ENCODE measurements at places on chromosomes 2 and 18.

- DNase-seq, result no peak
Observed at GRCh38 chr2:123530004-123530403, 495.1 kb upstream of the CNTNAP5 start.

DNA sequence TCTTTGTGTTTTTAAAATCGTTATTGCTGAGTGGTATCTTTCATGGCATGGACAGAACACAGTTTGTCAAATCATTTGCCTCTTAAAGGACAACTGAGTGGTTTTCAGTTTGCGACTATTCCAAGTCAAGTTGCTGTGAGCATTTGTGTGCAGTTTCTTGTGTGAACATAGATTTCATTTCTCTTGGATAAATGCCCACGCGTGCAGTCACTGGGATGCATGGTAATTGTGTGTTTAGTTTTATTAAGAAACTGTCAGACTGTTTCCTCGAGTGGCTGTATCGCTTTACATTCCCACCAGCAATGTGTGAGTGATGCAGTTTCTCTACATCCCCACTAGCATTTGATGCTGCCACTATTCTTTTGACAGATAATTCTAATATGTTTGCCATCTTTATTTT, 154.0 kb upstream of the ARL4C start:
- no peak for DNase-seq

DNA sequence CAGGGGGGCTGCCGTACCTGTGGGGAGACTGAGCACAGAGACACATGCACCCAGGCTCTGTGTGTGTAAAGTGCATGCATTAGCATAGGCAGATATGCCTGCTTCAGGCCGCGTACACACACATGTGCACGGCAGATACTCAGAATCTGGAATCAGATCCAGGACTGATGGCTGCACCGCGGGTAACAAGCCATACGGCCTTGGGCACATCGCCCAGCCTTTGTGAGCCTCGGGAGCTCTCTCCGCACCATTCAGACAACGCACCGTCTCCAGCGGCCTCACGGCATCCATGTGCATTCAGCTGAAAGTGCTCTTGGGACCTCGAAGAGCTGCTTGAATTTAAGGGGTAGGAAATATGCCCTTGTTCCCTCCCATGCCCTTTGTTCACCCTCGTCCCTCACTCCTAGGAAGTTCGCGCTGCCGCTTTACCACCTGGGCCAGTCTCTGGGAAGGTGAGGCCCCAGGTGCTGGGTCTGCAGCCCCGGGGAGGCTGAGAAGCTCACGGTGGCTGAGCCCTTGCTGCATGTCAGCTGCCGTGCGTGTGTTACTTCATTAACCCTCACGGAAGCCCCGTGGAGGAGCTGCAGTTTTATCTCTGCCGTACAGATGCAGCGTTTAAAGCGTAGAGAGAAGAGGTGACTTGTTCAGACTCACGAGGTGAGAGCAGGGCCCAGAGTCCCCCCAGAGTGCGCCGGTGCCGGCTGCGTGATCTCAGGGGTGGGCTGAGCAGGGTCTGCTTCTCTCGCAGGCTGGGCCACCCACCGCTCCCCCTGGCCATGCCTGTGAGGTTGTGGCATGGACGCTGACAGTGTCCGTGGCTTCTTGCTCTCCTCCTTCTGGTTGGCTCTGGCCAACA, 377.7 kb upstream of the MYT1L start:
- DNase-seq, result no peak

DNA sequence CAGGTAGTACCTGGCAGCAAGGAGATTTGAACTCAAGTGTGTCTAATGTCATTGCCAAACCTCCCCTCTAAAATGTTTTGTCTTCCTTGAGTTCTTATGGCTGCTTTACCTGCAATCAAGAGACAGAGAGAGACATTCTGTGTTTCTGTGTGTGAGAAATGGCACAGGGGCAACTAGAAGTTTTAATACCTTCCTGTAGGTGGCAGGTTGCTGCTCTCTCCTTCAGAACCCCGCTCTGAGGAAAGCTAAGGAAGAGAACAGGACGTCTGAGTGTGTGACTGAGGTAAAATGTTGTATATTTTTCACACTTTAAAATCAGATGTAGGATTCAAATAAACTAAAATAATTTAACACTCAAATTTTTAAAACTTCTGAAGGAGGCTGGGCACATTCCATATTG, 19.2 kb downstream of the DTNA start:
- no peak for DNase-seq

DNA sequence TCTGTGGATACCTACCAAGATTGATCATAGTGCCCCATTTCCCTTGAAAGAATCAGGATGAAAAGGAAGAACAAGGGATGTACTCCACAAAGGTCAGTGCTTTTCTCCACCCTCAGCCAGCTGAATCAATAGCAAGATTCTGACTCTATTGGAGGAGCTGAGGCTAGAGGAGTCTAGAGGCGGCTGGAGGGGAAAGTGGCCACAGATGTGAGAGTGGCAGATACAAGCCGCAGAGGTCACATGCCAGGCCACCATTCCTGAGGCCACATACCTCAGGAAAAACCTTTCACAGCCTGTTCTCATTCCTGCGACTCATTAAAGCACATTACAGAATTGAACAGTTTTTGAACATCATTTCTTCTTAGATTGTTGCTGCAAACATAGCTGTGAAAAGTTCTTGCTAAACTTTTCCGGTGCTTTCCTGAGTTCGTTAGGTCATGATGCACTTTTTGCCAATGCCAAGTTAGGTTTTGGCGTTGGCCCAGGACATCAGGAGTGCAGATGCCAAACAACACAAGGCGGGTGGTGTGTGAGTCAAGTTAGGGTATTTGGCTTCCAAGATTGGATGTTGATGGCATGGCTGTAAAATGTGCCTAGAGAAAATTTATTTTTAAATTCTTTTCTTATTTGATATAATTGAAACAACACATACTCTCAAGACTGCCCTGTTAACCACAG, 160.7 kb upstream of the SP5 start:
- DNase-seq, result peak; percentile 84

DNA sequence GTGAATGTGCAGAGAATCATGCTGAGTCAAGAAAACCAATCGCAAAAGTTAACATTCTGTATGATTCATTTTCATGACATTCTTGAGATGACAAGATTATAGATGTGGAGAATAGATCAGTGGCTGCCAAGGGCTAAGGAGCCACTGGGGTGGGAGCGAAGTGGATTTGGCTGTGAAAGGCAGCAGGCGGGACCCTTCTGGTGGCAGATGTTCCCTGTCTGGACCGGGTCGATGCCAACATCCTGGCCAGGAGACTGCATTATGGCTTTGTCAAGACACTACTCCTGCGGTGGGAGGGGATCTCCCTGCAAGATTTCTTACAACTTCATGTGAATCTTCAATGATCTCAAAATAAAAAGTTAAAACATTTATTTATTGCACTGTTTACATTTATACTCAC, 427.9 kb downstream of the GALR1 start:
- DNase-seq, result no peak

DNA sequence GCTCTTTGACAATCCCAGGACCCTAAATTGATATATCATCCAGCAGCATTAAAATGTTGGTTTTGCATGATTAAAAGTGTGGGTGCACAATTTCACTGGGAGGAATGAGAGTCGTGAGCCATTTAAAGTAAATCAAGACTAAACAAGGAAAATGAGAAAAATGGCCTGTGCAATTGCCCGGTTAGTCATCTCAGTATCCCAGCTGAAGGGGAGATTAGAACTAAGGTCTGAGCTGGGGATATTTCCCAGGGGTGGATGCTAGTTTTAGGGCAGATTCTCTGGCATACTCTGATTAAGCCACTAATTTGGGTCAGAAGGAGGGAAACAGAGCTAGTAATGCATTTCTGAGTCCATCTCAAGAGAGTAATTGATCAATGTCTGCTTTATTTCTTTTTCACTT, 177.2 kb downstream of the EN1 start:
- DNase-seq, result no peak

DNA sequence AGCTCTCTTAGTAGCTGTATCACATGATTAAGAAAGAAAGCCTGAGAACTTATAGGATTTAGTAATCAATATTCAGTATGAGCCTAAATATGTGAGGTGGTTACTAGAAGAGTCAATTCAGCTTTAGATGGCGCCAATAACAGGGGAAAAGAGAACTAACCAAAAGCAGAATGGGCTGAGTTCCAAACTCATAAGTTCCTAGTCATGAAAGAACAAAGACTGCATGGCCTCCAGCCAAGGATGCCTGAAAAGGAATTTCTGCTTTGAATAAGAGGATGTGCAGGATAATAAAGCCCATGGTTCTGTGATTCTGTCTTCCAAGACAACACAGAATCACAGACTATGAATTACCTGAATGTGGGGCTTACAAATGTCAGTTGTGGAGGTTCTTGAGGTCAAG, 196.5 kb downstream of the SATB2 start:
- peak; percentile 47 for DNase-seq

DNA sequence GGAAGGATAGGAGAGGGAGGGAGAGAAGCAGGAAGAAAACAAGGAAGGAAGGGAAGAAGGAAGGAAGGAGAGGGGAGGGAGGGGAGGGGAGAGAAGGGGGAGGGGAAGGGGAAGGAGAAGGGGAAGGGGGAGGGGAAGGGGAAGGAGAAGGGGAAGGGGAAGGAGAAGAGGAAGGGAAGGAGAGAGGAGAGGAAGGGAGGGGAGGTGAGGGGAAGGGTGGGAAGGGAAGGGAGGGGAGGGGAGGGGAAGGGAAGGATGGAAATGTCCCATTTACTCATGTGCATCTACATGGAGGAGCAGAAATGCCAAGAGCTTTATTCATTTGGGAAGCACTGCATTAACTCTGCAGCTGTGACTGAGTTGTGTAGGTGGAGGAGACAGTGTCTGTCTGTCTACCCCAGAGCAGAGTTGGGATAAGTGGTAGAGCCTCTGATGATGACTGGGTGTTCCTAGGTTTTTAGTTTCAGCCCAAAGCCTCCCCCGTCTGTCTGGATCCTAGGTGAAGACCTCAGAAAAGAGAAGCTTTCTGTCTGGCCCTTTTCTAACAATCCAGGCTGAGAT, 131.3 kb downstream of the COL6A3 start:
- DNase-seq, result no peak

DNA sequence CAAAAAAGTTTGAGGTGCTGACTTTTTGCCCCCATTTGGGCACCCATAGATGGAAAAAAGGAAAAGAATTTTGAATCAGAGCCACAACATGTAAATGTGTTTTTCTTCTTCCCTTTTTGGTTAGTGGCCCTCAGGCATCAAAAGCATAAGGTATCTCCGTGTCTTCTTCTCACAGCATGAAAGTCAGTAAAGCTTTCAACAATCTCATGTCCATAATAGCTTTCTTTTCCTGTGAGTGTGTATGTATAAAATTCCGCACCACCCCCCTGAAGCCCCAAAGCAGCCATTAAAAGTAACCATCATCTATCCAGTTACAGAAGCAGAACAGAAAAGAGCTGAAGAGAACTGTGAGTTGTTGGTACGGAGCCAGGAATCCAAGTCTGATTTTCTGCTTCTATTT, 1539.7 kb upstream of the ACVR2A start:
- no peak for DNase-seq

GRCh38 chr2:104831742-104832141, 22.2 kb upstream of the POU3F3 start:
- no peak for DNase-seq

GRCh38 chr2:127531221-127531648, 4.2 kb upstream of the MYO7B start:
- DNase-seq, result no peak

- no peak for DNase-seq
Observed at GRCh38 chr2:437756-438393, 150.0 kb upstream of the ALKAL2 start.

DNA sequence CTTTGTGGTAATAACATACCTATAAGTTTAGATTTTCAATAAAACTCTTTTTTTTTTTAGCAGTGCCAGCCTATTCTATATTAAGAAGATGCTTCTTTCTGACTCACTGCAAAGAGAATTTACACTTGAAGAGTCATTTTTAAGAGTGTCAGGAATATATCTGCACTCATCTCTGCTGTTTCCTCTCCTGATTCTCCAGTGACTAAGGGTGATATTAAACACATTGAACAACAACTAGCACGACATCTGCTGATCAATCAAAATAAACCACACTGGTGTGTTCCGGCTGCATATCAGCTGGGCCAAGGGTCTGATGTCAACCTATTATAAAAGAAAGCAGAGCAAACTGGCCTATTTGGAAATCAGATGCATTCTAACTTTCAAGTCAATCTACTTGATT, 15.0 kb downstream of the RAB27B start:
- no peak for DNase-seq

GRCh38 chr2:166758956-166759355, 129.3 kb upstream of the XIRP2 start:
- no peak for DNase-seq

DNA sequence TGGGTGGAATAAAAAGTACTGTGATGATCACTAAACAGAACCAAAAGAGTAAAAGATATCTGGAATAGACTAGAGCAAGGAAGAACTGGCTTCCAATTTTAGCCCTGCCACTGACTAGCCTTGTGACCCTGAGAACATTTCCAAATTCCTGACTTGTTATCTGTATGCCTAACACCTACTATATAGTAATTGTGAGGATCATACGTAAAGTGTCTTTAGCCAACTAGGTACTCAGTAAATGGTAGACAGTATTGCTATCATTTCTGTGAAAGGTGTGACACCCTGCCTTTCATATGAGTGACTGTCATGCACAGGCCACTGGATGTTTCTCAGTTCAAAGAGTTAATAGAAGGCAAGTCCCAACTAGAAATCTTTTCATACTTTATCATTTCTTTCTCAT, 29.8 kb downstream of the CYTIP start:
- no peak for DNase-seq

DNA sequence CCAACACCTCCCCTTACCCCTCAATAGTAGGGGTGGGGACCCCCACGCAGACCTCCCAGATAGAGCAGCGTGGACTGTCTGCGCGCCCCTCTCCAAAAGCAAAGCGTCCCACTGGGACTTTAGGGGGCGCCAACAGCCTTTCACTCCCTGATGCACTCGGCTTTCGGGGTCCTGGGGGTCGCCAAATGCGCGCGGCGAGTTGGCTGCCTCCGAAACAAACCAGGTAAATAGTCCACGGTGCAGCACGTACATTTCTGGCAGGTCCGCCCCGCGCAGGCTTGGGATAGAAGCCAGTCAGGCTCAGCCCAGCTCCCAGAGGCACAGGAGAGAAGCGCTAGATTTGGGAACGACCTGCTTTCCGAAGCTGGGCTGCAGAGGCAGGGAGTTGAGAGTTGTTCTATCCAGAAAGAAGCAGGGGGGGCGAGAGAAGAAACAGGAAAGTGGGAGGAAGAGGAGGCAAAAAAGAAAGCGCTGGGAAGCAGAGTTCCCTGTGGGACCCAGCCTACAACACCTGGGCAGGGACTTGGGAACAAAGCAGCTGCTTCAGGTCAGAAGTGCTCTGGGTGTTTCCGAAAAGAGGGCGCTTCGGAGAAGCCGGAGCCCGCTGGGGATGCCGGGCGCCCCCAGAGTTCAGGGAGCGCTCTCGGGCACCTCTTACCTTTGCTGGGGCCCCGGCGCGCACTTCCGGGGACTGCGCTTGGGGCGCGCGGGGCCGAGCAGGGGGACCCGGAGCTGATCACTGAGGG, 544 bp downstream of the EVA1A start:
- DNase-seq, result no peak

GRCh38 chr18:45785134-45785533, 40.3 kb upstream of the SIGLEC15 start:
- DNase-seq, result no peak

GRCh38 chr2:85663594-85664565, 4.1 kb downstream of the SFTPB start:
- DNase-seq, result no peak

- no peak for DNase-seq
Observed at GRCh38 chr2:188047735-188048134, 243.9 kb upstream of the GULP1 start.
